GM04504 (cell line): ENCODE measurements at places on chromosomes 13 and 19.

DNA sequence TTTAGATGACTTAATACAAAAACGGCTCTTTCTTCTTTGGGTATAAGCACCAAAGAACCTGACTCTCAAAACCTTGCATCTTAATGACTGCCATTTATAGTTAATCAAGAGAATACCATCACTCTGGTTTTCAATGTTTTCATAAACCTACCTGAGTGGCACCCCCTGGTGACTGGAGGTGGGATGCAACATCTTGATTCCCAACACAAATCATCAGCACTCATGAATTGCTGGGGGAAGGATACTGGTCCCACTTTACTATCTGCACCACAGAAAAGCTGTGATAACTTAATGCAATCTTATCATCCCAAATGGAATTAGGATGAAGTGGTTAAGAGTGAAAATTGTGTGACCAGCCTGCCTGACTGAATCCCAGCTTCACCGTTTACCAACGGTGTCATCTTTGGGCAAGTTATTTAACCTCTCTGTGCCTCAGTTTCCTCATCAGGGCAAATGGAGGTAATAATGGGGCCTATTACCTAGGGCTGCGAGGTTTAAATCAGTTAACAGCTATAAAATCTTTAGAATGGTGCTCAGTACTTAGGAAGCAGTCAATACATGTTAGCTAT lies 366.4 kb downstream of the KLF12 start:
- DNase-seq: no peak

- DNase-seq: no peak
Observed at GRCh38 chr13:71242201-71242600, 624.8 kb downstream of the DACH1 start.

GRCh38 chr19:3897936-3898335 lies 17.5 kb downstream of the ATCAY start:
- no peak for DNase-seq

DNA sequence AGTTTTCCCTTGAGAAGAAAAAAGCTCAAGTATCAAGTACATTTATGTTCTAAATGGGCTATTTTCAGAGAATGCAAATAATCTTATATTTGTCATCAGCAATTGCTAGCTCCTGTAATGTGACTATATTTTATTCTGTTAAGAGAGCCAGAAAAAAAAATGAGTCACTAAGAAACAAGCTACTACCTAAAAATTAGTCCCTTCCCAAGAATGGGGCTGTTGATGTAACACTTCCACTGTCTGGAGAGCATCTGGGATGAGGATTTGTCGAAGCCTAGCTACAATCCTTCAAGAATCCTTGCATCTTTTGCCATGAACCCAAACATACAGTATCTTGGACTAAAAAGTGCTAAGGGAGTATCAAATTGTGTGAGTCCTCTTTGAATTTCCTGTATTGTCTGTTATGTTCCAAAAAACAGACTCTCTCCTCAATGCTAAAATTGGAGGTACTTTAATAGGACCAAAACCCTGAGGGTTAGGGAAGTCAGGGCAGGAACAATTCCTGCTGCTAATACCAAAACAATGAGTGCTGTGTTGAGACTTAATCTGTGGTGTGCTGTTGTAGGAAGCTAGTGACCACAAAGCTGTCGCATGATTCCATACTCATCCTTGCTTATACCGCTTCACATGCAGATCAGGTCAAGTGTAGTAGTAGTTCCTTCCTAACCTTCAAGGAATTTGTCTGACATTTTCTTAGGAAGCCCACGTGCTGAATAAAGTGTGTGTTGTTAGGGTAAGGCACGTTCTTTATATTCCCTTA lies 4.9 kb upstream of the ZC3H13 start:
- DNase-seq: no peak

- DNase-seq: peak; percentile 62
Observed at GRCh38 chr13:99310382-99311031, 3.3 kb upstream of the GPR183 start.

DNA sequence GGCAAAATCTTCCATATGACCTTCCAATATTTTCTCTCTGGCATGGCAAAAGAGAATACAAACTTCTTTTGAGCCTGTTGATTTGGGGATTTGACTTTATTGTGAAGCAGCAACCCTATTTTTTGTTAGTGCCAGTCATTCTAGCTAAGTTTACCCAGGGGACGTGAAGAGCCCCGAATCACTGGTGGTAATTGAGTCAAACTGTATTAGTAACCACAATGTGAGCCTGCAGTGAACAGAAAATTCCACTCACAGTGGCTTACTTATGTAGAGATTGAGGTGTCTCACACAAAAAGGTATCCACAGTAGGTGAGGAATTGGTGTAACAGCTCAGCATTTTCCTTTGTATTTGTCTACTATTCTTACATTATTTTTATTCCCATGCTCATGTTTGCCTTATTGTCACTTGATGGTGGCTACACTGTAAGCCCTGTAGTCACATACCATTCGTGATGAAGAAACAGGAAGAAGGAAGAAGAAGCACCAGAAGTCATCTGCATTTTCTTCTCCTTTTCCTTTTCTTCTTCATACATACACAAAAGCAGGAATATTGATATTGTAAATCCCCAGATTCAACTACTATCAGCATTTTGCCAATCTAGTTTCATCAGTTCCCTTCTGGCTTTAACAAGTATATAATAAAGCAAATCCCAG lies 33.3 kb upstream of the MYCBP2 start:
- no peak for DNase-seq

DNA sequence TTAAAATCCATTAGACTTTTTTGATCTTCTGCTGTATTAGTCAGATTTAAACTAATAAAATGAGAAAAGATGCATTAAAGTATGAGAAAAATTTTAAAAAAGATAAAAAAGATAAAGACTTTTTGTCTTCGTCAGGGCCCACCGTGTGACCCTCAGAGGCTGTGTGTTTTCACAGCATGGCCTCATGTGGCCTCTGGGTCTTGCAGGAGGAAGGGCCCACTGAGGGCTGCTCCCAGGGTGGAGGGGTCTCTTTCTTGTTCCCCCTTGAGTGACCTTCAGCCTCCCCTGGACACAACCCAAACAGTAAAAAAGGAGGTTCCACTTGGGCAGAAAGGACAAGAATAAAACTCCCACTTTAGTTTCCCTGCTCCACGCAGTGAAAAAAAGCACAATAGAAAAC lies 57.1 kb upstream of the RANBP3 start:
- DNase-seq: no peak

DNA sequence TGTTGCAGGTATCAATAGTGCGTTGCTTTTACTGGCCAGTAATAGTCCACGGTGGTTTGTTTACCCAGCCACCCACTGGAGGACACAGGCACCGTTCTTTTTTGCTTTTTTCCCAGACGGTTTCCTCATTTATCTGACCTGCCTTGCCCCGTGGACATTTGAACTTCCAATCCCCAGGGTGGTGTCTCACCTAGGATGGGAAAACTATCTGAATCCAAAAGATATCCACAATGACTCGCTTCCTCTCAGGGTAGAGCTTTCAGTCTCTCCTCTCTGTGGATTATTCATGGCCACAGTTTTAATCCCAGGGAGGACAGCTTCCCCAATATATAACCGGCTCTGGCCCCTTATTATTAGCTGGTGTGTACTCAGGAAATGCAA lies 170.8 kb downstream of the FOXO1 start:
- DNase-seq: no peak

- no peak for DNase-seq
Observed at GRCh38 chr19:34574704-34575103, 93.1 kb downstream of the WTIP start.

DNA sequence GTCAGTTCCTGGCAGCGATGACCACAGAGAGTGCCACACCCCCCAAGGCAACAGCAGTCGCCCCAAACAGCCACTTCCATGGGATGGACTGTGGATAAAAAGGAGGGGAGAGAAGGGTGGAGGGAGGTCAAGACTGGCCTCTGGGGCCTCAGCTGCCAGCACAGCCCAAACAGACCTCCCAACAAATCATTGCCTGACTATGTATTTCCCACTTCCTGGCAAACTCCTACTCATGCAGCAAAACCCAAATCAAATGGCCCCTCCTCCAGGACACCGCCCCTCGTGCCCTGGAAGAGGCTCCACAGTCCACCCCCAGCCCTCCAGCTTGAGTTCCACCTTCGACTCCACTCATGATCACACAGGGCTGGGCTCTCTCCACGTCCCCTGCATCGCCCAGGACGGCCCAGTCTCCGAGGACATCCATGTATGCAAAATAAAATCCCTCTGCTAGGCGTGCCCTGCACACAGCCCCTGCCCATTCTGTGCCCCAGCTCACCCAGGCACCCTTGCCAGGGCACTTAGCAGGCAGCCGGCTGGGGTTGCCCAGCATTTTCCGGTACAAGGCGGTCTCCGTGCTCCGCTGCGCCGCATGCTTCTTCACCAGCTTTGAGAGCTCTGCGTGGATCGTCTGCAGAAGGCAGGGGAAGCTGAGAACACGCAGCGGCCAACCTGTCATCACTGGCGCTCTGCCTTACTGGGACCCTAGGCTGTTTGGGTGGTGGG lies 10.5 kb upstream of the ELL start:
- no peak for DNase-seq

DNA sequence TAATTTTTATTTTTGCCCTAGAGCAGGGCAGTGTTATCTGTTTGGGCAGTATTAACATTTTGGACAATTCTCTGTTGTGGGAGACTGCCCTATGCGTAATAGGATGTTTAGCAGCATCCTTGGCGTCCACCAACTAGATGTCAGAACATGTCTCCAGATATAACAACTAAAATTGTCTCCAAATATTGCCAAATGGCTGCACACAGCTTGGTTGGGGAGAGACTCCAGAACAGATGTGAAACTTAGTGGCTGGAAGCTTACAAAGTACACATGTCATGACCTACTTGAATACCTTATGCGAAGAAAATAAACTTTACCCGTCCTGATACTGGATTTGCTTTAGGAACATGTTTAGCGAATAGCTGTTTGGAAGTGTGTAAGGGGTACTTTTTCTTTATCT lies 123.0 kb downstream of the GGACT start:
- no peak for DNase-seq

DNA sequence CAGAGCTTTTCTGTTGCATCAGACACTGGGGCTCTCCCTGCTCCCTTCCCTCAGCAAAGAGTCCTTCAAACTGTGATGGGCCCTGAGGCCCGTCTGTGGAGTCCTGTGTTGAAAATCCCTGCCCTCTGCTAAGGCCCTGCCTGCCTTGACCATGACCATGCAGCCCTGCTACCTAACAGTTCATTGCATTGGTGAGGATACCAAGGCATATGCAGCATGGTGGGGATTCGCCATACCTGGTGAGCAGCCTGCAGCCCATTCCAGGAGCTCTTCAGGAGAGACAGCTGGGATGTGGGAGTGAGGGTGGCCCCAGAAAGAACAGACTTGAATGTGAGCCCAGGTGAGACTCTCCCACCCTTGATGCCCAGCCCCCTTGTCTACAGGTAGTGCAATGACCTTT lies 70.6 kb upstream of the GSX1 start:
- no peak for DNase-seq

- no peak for DNase-seq
Observed at GRCh38 chr19:28961772-28962500, 251.0 kb downstream of the UQCRFS1 start.

GRCh38 chr19:13098277-13099072 lies 4.2 kb downstream of the LYL1 start:
- DNase-seq: peak; percentile 30

DNA sequence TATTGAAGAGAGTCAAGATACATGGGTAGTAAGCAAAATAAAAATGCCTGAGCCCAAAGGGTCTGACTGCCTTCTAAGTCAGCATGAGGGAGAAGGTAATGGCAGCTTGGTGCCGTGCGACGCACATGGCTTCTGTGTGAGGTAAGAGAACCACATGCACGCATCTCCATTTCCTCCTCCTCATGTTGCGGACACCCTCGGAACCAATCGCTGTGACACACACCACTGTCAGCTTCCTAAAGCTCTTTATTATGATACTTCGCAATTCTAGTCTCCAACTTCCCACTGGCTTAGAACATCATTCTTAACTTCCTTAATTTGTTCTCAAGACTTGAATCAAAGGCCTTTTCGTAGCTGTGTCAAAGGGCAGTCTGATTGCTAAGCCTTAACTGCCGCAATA lies 170.1 kb downstream of the OXGR1 start:
- no peak for DNase-seq

- DNase-seq: no peak
Observed at GRCh38 chr13:62185631-62186255, 770.1 kb upstream of the PCDH20 start.

- DNase-seq: no peak
Observed at GRCh38 chr19:54252845-54253244, 4.2 kb downstream of the LILRB5 start.

DNA sequence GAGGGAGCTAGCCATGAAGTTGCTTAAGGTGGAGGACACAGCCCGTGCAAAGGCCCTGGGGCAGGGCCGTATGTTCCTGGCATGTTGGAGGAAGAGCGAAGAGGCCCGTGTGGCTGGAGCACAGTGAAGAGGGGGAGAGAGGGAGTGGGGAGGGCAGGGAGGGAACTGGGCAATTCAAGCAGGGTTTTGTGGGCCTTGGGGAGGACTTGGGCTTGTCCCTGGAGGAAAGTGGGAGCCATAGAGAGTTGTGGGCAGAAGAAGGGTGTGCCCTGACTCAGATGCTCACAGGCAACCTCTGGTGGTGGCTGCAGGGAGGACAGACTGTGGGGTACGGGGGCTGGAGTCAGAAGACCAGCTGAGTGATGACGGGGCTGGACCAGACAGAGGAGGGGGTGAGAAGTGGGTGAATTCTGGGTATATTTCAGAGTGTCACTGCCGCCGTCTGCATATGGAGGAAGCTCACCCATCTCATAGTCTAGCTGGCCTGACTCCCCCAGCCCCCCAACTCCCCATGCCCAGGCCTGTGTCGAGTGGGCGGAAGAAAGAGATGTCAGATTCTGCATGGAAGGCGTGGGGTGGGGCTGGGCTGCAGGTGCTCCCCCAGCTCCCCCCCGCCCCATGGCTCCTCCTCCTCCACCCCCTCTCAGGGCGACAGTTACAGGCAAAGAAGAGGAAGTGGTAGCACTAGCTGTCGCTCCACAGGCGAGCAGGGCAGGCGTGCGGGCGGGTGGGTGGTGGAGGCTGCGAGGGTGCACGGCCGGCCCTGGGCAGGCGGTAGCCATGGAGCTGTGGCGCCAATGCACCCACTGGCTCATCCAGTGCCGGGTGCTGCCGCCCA lies at the start of gene VAV1:
VAV1 (plus strand) TSS at position 681 of the 838 bp plus-strand sequence; CDS start at position 781, 100 bp downstream.
- no peak for DNase-seq

GRCh38 chr13:39381456-39381855 lies 221.5 kb downstream of the LHFPL6 start:
- DNase-seq: no peak

DNA sequence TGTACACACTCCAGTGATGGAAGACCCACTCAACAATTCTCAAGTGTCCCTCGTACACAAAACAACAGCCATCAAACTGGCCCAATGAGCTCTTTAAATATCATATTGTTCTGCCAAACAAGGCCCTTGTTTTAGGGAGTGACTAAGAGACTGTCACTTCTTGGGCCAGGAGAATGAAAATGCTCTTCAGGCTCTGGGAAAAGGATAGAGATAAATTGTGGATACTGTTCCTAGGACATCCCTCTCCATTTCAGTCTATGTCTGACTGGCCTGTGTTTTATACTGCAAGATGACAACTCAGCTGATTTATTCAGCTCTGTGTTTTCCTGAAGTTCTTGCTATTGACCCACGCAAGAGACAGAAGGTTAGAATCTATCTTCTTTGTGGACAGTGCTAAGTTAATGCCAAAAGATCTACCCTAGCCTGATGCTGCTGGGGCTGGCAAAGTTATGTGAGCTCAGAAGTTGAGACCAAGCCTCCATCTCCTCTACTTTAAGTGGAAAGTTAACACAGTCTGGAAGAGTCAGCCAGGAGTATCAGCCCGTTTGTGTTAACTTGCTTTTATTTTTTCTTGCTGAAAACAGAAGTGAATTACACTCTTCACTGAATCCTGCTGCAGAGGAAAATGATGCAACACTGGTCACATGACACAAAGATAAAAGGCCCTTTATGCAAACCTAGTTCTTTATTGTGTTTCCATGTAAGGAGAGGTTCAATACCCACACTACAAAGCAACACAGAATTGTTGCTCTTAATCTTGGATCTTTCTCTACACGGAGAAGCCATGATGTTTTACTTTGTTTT lies 14.6 kb downstream of the FRY start:
- no peak for DNase-seq
